Panc1 (cell line): ENCODE measurements at places on chromosomes 7 and 10. TPM values are rescaled to one million over a fixed set of nuclear protein-coding genes. Genes with fewer than 3 reads are reported as not detected.

DNA sequence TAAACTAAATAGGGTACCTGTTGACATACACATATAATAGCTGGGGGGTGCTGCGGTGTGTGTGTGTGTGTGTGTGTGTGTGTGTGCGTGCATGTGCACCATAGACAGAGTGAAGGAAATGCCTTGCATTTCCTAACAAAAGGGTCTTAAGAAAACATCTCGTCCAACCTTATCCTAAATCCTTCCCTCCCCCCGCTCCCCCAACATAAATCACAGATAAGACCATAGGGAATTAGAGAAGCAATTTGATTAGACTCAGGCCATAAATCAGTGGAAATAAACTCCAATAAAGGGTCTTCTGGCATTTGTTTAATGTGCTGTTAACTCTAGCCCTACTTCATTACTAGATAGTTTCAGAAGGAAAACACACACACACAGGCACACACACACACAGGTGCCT is 148.5 kb downstream of the PPP1R17 start:
- DNase-seq: no peak
- no peaks in the 10 kb centered on the region for H3K4me1 ChIP-seq
- no peak overlapping the region for H3K4me3 ChIP-seq
- H3K36me3 ChIP-seq: no peaks in the 10 kb centered on the region

DNA sequence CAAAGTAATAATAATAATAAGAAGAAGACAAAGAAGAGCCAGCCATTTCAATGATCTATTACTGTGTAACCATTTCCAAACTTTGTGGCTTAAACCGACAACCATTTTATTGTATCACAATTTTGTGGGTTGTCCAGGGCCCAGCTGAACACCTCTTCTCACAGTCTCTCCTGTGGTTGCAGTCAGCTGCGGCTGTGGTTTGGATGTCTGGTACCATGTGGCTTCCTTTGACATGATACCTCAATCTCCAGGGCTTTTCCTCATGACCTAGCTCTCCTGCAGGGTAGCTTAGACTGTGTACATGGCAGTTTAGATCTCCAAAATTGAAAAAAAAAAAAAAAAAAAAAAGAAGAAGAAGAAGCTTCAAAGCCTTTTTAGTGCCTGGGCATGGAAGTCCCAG is 72.6 kb upstream of the NFKB2 start:
- H3K4me3 ChIP-seq: no peak overlapping the region
- no peaks in the 10 kb centered on the region for H3K36me3 ChIP-seq
- H3K27me3 ChIP-seq: no peaks in the 10 kb centered on the region
- DNase-seq: no peak
- no peaks in the 10 kb centered on the region for H3K4me1 ChIP-seq
- no peak overlapping the region for H3K27ac ChIP-seq

DNA sequence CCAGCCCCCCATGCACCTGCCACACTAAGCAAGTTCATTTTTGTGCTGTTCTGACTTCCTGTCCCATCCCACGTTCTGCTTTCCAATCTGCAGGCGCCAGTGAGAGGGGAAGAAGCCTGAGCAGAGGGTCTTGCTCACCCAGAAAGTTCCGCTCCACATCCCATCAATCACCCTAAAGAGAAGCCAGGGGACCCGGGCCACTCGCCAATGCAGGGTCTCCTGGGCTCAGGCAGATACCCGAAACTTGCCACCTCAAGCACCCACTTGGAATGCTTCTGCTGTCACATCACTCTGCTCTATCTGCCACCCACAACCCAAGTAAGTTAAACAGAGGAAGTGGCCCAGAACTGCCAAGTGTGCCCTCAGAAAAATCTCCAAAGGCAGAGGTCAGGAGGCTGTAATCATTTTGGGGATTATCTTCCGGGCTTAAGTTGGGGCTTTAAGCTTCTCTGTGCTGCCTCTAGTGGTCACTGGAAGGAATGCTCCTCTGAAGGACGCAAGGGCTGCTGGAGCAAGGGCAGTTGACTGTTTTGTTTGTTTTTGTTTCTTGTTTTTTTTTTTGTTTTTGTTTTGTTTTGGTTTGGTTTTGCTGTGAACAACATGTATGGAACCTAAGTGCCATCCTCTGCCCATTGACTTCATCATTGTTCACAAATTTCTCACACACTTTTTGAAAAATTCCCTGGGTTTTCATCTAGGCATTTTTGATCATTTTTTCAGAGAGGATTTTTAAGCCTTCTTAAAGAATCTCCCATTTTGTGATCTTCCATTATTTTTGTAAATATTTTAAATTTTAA is 25.5 kb downstream of the PRR15 start:
- no peaks in the 10 kb centered on the region for H3K36me3 ChIP-seq
- no peak overlapping the region for H3K4me3 ChIP-seq
- DNase-seq: peak; percentile 65
- H3K27me3 ChIP-seq: no peaks in the 10 kb centered on the region

- H3K27me3 ChIP-seq: no peaks in the 10 kb centered on the region
- H3K4me1 ChIP-seq: peaks cover 30% of the 10 kb centered on the region
- H3K4me3 ChIP-seq: no peak overlapping the region
- DNase-seq: no peak
- H3K27ac ChIP-seq: peak overlapping the region; percentile 79
- no peaks in the 10 kb centered on the region for H3K36me3 ChIP-seq
Measured at GRCh38 chr10:21329995-21330627, 195.4 kb downstream of the SKIDA1 start.

- no peak overlapping the region for H3K4me3 ChIP-seq
- H3K36me3 ChIP-seq: no peaks in the 10 kb centered on the region
- no peaks in the 10 kb centered on the region for H3K4me1 ChIP-seq
- no peaks in the 10 kb centered on the region for H3K27me3 ChIP-seq
- no peak overlapping the region for H3K27ac ChIP-seq
Measured at GRCh38 chr7:94030634-94031033, 26.5 kb upstream of the BET1 start.

DNA sequence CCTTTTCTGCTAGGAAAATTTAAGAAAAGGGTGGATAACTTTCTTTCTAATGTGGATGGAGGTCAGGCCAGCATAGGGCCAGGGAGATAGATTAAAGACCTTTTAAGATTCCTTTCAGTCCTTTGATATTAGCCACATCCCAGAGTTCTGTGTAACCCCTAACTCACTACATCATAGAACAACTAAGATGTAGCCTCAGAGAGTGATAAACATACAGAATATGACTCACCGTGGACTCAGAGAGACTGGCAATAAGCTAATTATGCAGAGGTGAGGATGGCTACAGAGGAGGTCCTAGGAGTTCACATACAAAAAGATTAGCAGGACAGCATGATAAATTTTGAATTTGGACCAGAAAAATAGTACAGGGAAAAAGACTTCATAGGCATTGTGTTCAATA is 141.0 kb downstream of the AOAH start:
- H3K4me1 ChIP-seq: no peaks in the 10 kb centered on the region
- H3K36me3 ChIP-seq: no peaks in the 10 kb centered on the region
- DNase-seq: no peak
- H3K27me3 ChIP-seq: no peaks in the 10 kb centered on the region
- H3K4me3 ChIP-seq: no peak overlapping the region
- no peak overlapping the region for H3K27ac ChIP-seq

- no peaks in the 10 kb centered on the region for H3K27me3 ChIP-seq
- H3K4me3 ChIP-seq: no peak overlapping the region
- H3K36me3 ChIP-seq: no peaks in the 10 kb centered on the region
- no peak for DNase-seq
Measured at GRCh38 chr10:111281516-111281915, 204.7 kb downstream of the ADRA2A start.

DNA sequence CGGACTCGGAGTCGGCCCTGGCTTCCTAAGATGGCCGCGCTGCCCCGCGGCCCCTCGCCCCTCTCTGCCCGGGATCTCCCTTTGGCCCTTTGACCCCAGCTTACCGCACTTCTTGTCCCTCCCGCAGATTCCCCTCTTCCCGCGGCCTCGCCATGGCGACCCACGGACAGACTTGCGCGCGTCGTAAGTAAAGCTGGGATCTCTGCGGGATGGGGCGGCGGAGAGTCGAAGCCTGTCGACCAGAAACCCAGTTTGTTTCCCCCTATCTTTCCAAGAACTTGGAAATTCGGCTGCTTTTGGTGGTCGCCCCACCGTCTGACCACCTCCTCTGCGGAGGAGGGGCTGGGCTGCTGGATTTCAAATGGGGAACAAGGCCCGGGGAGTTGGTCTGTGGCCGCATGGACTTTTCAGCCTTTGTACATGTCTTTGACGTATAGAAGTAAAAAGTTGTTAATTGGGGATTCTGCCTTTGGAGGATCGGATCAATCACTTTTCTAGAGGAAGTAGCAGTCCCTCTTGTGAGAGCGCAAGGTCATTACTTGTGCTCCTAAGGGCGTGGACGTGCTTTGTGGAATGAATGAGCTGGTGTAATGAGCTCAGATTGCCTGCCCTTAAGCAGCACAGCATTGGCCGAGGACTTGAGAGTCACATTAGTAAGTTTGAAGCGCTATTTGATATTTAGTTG is 553 bp downstream of the VDAC2 start:
- no peaks in the 10 kb centered on the region for H3K27me3 ChIP-seq
- peak overlapping the region; percentile 99 for H3K27ac ChIP-seq
- H3K36me3 ChIP-seq: peaks cover 30% of the 10 kb centered on the region
- peak overlapping the region; percentile 94 for H3K4me3 ChIP-seq
- DNase-seq: no peak

- no peaks in the 10 kb centered on the region for H3K4me1 ChIP-seq
- no peak overlapping the region for H3K27ac ChIP-seq
- peaks cover 3% of the 10 kb centered on the region for H3K27me3 ChIP-seq
- DNase-seq: no peak
- H3K36me3 ChIP-seq: no peaks in the 10 kb centered on the region
- H3K4me3 ChIP-seq: no peak overlapping the region
Measured at GRCh38 chr7:108270385-108271015, 140.3 kb upstream of the LAMB4 start.

GRCh38 chr10:71084818-71085126 is 127.6 kb upstream of the UNC5B start:
- DNase-seq: no peak
- H3K36me3 ChIP-seq: no peaks in the 10 kb centered on the region
- H3K4me1 ChIP-seq: no peaks in the 10 kb centered on the region
- H3K27me3 ChIP-seq: 0 out of 2 replicates have a peak, but pooled peaks cover 3% of the 10 kb centered on the region

DNA sequence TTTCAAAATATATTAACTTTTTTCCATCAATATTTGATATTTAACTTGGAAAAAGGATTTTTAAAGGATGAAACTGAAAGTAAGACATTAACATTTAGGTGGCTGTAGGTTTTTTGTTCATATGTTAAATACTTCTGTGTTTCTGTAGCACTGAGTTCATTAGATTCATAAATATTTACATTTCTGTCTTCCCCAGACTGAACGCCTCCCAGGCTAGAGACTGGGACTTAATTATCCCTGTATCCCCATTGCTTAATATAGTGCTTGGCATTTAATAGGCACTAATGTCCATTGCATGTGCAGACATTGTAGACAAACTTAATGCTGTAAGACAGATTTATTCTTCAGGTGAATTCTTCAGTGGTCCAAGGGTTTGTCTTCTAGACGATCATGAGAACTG is 7.4 kb downstream of the PTPN12 start:
- H3K4me1 ChIP-seq: peaks cover 43% of the 10 kb centered on the region
- no peak overlapping the region for H3K27ac ChIP-seq
- no peak for DNase-seq
- no peak overlapping the region for H3K4me3 ChIP-seq
- no peaks in the 10 kb centered on the region for H3K27me3 ChIP-seq
- H3K36me3 ChIP-seq: no peaks in the 10 kb centered on the region; the same call in 1 of the 2 replicates

DNA sequence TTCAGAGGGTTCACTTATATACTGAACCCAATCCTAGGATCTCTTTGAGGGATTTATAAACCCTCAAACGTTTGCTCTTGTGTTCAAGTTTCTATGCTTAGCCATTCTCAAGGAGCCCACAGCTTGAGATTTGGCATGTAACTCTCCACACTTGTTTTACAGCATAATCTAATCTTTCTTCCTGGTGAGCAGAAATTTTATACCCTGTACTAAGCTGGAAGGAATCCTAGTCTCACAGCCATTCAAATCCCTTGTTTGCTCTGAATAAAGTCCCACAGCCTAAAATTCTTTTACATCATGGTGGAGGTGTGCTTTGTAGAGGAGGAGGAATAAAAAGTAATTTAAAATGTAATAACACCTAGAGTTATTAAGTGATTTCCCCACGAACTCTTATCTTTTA is 5.3 kb upstream of the AGR2 start:
- no peaks in the 10 kb centered on the region for H3K36me3 ChIP-seq
- peak overlapping the region; percentile 76 for H3K27ac ChIP-seq
- DNase-seq: no peak
- no peak overlapping the region for H3K4me3 ChIP-seq
- H3K4me1 ChIP-seq: peaks cover 44% of the 10 kb centered on the region

- DNase-seq: no peak
- H3K27ac ChIP-seq: no peak overlapping the region
- H3K36me3 ChIP-seq: no peaks in the 10 kb centered on the region
- H3K4me3 ChIP-seq: no peak overlapping the region
- peaks cover 3% of the 10 kb centered on the region; the same call in 1 of the 2 replicates for H3K4me1 ChIP-seq
Measured at GRCh38 chr7:156618780-156619367, 21.7 kb upstream of the RNF32 start.

- peak overlapping the region; percentile 92 for H3K27ac ChIP-seq
- H3K4me1 ChIP-seq: peaks cover 49% of the 10 kb centered on the region
- no peaks in the 10 kb centered on the region for H3K27me3 ChIP-seq
Measured at GRCh38 chr7:116522247-116522646, 2.6 kb upstream of the CAV1 start.

GRCh38 chr10:119538632-119539358 is 3.7 kb downstream of the RGS10 start:
- no peak for DNase-seq
- H3K4me1 ChIP-seq: peaks cover 59% of the 10 kb centered on the region
- no peak overlapping the region for H3K4me3 ChIP-seq
- no peaks in the 10 kb centered on the region for H3K27me3 ChIP-seq
- H3K36me3 ChIP-seq: no peaks in the 10 kb centered on the region; the same call in 1 of the 2 replicates

DNA sequence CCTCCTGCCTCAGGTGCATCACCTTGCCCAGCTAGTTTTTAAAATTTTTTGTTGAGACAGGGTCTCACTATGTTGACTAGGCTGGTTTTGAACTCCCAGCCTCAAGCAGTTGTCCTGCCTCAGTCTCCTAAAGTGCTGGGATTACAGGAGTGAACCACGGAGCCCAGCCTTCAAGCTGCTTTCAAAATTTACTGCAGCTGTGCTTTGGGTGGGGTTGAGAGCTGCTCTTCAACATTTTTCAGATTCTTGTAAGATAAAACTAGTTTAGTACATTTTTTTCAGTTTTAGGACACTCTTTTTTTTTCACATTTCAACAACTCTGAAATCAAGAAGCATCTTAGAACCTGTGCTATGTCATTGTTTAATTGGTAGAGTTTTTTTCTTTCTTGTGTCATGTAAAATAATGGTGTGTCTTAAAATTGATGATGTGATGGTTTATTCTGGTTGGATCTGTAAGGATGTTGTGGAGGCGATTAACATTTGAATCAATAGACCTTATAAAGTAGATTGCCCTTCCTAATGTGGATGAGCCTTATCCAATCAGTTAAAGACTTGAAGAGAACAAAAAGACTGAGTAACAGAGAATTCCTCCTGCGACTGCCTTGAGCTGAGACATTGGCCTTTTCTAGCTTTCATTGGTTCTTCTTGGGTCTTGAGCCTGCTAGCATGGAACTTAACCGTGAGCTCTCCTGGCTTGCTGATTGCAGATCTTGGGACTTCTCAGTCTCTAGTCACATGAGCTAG is 13.5 kb downstream of the PLEKHA8 start:
- H3K27me3 ChIP-seq: no peaks in the 10 kb centered on the region
- no peak for DNase-seq
- no peak overlapping the region for H3K4me3 ChIP-seq
- no peaks in the 10 kb centered on the region for H3K4me1 ChIP-seq
- no peaks in the 10 kb centered on the region for H3K36me3 ChIP-seq

Gene STAG3
- total RNA-seq: 1.7 TPM

Gene ZPBP
- not detected for total RNA-seq

Gene LRRC61
- total RNA-seq: 13.8 TPM

Gene PNLIPRP2
- 0.72 TPM for total RNA-seq

Gene SPDYE6
- total RNA-seq: not detected

Gene FAM25A
- total RNA-seq: not detected

Gene PPRC1
- 87.9 TPM for total RNA-seq

Gene GPAM
- 8.0 TPM for total RNA-seq

Gene AKR1C8
- not detected for total RNA-seq

Gene UCN3
- not detected for total RNA-seq

Gene FAM221A
- 8.4 TPM for total RNA-seq

Gene CPN1
- not detected for total RNA-seq
